ENCODE measurements at places on chromosomes 6 and 20.

GRCh38 chr6:87825821-87826221 lies 123.8 kb upstream of the AKIRIN2 start:
- DNase-seq = no peak

- no peak for DNase-seq
Observed at GRCh38 chr6:21935561-21936028, 342.0 kb downstream of the SOX4 start.

DNA sequence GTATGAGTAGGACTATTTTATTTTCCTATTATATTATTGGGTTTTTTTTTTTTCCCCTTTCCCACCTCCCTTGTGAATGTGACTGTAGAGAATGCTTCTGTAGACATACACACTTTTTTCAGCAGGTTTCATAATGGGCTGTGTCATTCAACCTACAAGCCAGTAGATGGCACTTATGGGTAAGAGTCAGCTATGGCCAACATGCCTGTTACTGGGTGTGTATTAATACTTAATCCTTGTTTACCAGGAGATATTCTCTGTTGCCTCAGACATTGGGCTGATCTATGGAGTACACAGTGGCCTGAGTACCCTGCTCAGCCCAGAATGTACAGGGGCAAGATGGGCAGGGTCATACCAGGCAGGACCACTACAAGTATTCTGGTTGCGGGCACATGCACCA lies 382.5 kb downstream of the EPHA7 start:
- peak; percentile 11 for DNase-seq

- DNase-seq = no peak
Observed at GRCh38 chr6:33739571-33739970, 7.1 kb downstream of the IP6K3 start.

DNA sequence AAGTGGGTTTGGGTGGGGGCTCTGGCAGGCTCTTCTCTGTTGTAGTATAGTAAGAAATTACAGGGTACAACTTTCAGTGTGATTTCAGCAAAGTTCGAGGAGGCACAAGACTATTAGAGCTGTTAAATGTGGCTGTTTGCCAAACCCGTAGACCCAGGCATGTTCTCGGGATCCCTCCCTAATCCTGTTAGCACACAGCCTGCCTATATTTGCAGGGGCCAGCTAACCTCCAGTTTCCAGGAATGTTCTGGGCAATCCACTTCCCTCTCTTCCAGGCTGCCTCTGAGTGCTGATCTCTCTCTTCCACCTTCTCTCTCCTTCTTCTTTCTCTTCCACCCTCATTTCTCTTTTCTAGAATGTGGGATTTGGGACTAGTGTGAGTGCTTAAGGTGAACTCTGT lies 34.8 kb upstream of the ZFP64 start:
- no peak for DNase-seq

- DNase-seq = no peak
Observed at GRCh38 chr20:90651-91050, 3.2 kb downstream of the DEFB125 start.

- DNase-seq = no peak
Observed at GRCh38 chr6:44064089-44064947, 62.9 kb downstream of the MRPL14 start.

DNA sequence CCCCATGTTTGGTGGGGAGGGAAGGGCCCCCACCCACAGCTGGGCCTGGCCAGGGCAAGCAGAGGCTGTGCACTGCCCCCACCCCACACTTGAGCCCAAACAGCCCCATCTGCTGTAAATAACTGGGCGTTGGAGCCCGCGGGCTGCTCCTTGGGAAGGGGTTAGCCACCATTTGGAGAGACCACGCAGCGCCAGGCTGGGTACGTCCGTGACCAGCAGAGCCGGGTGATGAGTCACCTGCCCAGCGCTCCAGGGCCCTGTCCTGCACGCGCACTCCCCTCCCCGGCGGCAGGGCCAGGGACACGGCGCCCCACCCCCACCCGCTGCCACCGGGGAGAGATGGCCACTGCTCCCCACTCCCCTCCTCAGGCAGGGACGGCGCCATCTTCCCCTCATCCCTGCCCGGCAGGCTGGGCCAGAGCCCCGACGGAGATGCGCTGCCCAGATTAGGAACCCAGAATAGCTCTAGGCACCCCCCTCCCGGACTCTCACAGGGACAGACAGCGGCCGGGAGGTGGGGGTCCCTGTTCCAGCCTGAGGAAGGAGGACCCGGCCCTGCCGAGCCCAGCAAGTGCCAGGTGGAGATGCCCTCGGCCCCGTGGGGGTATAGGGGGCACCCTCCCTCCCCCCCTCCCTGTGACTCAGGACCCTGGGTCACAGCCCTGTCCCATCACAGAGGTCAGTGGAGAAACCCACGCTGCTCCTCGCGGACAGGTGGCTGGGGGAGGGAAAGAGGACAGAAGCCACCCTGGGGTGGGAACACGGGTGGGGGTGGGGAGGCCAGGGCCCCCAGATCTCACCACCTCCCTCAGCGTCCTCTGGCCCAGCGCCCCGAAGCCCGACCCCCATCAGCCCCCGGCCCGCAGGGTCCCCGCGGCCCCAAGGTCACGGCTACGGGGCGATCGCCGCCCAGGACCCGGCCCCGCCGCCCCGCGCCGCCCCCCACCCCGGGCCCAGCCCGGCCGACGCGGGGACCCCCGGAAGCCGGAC lies 642 bp downstream of the EEF1A2 start:
- DNase-seq = no peak
